Thoracic aorta (tissue), 2 donors: ENCODE measurements at places on chromosomes 12 and 14.

GRCh38 chr14:29663281-29663801 lies 264.3 kb downstream of the PRKD1 start:
- H3K36me3 ChIP-seq = no peaks in the 10 kb centered on the region
- no peaks in the 10 kb centered on the region for H3K27me3 ChIP-seq
- H3K4me1 ChIP-seq = peaks cover 5% of the 10 kb centered on the region
- DNase-seq = no peak
- no peak overlapping the region for H3K4me3 ChIP-seq
- no peak overlapping the region for H3K27ac ChIP-seq

- H3K4me3 ChIP-seq = no peak overlapping the region
- no peak overlapping the region for H3K27ac ChIP-seq
- no peaks in the 10 kb centered on the region for H3K36me3 ChIP-seq
- H3K27me3 ChIP-seq = no peaks in the 10 kb centered on the region
Measured at GRCh38 chr14:54129850-54130640, 173.4 kb upstream of the BMP4 start.

DNA sequence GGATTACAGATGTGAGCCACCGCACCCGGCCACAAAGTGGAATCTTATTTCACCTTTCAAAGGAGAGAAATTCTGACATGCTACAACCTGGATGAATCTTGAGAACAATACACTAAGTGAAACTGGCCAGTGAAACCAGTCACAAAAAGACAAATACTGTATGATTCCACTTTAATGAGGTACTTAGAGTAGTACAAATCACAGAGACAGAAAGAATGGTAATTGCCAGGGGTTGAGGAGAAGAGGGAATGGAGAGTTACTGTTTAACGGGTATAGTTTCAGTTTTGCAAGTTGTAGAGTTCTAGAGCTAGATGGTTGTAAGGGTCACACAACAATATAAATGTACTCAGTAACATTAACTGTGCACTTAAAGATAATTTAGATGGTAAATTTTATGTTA lies 33.4 kb downstream of the ADIPOR2 start:
- DNase-seq = no peak
- no peak overlapping the region for H3K4me3 ChIP-seq
- H3K4me1 ChIP-seq = no peaks in the 10 kb centered on the region
- no peaks in the 10 kb centered on the region for H3K27me3 ChIP-seq
- peaks cover 2% of the 10 kb centered on the region for H3K36me3 ChIP-seq
- H3K27ac ChIP-seq = no peak overlapping the region

- no peak overlapping the region for H3K27ac ChIP-seq
- no peak overlapping the region for H3K4me3 ChIP-seq
- peaks cover 18% of the 10 kb centered on the region for H3K4me1 ChIP-seq
- no peaks in the 10 kb centered on the region for H3K27me3 ChIP-seq
- H3K36me3 ChIP-seq = peaks cover 4% of the 10 kb centered on the region
Measured at GRCh38 chr14:35875296-35875695, 49.2 kb downstream of the BRMS1L start.
